Cortex of kidney (tissue), 1 donor: ENCODE measurements at places on chromosomes 4 and X.

DNA sequence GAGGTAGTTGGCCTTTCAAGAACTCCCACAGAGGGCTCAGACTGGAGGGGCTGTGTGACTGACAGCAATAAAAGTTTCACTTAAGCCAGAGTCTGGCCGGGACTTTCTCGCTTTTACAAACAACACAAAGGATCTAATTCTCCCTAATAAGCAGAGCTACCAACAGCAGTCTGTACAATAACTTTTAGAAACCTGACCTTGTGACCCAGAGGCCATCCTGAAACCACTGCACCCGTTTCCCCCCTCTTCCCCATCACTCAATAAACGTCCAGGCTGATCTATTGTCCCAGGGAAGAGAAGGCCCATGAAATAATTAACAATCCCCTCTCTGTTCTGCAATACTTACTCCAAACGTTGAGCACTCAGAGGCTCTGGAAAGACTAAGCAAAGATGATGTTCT, 442.4 kb downstream of the ZIC3 start:
- DNase-seq, result no peak

GRCh38 chrX:54721424-54721823, 76.6 kb downstream of the ITIH6 start:
- DNase-seq, result no peak

DNA sequence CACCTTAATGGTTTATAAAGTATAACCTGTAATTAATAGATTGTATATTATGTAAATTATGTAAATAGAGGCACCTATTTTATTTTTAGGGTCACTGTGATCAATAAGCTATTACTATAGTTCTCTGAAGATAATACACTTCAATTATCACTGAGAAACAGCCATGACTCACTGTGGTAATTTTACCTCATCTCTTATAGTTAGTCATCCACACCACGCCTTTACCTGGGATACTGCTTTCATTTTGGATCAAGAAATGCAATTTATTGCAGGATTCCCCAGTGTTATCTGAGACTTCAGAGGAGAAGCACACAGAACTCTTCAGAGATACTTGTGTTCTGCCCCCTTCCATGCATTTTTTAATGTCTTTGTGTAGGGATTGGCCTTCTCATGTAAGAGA, 348.1 kb upstream of the ATOH1 start:
- DNase-seq, result no peak

DNA sequence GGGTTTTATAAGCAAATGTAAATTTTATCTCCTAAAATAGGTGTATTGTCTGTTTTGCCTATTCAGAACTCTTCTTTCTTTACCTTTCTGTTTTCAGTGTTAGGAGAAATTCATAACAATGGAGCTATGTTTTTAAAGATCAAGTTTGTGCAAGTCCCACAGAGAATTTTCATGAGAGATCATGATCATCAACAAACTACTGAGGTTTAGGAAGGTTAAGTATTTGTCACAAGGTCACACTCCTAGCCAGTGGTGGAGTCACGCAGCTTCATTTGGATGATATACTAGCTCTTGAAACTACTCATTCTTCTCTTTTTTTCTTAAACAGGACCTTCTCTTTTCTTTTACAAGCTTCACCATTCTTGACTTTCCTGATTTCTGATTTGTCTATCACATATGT, 892.6 kb upstream of the FRG1 start:
- no peak for DNase-seq
